ENCODE measurements at places on chromosomes 1 and 21.

- no peak for DNase-seq
Observed at GRCh38 chr1:8584316-8584715, 233.1 kb downstream of the RERE start.

GRCh38 chr1:64850846-64851245, 106.0 kb downstream of the RAVER2 start:
- no peak for DNase-seq

GRCh38 chr1:219159946-219160645, 13.6 kb upstream of the LYPLAL1 start:
- DNase-seq, result no peak

DNA sequence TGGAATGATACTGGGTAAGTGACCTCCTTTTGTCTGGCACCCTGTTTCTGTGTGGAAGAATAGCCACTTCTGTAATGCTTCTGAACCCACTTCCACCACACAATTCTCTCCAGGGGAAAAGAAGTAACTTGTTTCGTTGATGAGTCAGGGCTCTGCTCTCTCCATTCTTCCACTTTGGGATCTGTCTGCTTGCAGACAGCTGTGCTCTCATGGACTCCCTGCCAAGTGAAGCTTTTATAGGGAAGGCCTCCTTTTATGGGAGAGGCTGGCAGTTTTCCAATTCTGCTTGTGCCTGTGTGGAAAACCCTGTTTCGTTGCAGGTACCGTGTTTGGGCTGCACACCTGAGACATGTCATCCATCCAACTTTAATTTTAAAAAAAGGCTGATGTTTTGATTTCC, 130.7 kb downstream of the GIPC2 start:
- DNase-seq, result peak; percentile 11

DNA sequence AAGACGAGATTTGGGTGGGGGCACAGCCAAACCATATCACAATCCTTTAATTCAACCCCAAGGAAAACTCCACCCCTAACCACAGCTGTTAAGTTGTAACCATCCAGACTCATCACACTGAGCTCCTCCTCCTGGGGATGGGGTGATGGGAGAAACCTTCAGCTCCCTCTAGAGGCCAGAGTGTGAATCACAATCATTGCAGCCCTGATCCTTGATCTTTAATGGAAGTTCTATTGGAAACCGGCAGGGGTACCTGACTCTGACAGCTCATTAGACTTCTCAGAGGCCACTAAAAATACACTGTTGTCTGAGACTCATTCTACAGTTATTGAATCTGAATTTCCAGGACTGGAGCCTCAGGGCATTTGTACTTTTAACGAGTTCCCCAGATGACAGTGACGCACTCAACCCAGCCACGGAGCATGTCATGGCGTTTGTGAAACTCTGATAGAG, 127.2 kb downstream of the IGSF21 start:
- DNase-seq, result no peak

GRCh38 chr1:203342192-203342940, 8.6 kb downstream of the FMOD start:
- DNase-seq, result peak; percentile 49

- no peak for DNase-seq
Observed at GRCh38 chr1:21896652-21897532, 40.2 kb downstream of the HSPG2 start.

- DNase-seq, result peak; percentile 50
Observed at GRCh38 chr1:38029081-38029681, 16.6 kb downstream of the UTP11 start.

GRCh38 chr1:51871351-51871975, 7.1 kb downstream of the NRDC start:
- DNase-seq, result no peak

DNA sequence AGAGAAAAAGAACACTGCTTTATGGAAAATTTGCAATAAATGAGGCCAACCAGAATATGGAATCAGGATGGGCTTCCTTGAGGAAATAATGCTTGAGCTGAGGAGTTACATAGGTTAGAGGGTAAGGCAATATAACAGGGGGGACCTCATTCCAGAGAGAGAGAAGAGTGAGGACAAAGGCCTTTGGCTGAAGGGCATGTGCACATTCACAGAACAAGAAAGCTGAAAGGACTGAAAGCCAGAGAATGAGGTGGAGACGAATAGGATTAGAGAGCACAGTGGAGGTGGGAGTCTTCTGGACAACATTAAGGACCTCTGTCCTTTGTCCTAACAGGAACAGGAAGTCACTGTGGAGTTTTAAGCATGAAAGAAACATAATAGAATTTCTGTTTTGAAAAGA, 60.7 kb upstream of the MROH9 start:
- DNase-seq, result no peak

DNA sequence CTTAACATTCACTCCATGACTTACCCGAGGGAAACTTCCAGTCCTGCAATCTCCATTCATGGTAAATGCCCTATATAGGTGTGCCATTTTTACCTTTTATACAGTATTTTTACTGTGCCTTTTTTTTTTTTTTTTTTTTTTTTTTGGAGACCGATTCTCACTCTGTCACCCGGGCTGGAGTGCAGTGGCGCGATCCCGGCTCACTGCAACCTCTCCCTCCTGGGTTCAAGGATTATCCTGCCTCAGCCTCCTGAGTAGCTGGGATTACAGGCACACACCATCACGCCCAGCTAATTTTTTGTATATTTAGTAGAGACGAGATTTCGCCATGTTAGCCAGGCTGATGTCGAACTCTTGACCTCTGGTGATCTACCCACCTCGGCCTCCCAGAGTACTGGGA, 124.4 kb upstream of the PLPPR4 start:
- DNase-seq, result no peak

- DNase-seq, result no peak
Observed at GRCh38 chr1:2438038-2438437, 25.7 kb upstream of the PEX10 start.

DNA sequence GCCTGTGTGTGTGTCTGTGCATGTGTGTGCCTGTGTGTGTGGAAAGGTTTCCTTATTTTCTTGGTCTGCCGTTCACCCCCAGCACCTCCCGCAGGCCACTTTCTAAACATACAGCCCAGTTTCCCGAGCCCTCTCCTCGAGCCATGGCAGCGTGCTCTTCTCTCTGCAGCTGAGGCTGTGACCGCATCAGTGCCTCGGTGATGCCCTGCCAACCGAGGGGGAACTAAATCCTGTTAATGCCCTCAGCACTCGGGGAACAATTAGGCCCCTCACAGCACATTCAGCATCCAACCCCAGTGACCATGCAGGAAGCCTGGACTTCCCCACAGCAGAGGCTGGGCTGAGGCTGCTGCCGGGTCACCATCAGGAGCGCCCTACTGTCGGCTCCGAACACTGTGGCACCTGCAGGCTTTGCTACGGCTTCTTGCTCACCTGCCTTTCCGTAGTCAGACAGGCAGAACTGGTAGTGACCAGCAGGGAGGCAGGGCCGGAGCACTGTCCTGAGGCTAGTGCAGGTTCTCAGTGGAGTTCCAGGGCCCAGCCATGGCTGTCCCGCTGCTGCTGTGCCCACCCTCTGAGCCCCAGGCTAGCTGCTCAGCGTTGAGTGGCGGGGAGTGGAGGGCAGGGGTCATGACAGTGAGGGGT, 8.1 kb downstream of the GPR137B start:
- no peak for DNase-seq

DNA sequence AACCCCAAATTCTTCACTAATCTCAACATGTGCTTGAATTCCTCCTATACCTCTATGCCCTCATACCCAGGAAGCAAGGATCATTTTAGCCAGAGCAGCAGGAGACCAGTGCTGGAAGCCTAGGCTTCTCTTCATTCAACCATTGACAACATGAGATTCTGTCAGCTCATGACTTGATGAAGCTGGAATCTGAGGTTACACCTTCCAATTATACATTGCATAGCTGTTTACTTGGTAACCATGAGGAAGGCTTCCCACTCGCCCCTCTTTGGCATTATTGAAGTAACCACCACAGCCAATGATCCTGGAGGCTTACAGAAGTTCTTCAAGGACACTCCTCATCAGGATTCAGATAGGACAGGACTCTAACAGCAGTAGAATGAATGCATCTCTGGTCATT, 160.3 kb downstream of the TPR start:
- no peak for DNase-seq

- DNase-seq, result no peak
Observed at GRCh38 chr1:210821615-210822014, 312.3 kb downstream of the KCNH1 start.

DNA sequence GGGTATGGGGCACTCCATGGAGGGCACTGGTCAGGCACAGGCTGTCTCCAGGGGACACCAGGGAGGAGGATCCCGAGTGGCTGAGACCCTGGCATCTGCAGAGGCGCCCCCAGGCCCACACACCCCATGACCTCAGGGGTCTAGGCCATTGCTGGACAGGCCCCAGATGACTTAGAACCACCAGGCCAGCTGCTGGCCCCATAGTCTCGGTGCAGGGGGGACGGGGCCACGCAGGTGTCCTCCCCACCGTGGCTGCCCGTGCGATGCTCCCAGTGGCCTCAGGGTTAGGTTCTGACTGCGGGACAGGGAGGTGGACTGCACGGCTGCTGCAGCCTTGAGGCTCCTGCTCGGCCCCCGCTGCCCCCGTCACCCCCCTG, 44.0 kb downstream of the MORN1 start:
- DNase-seq, result no peak

GRCh38 chr1:27773826-27774445, 917 bp downstream of the STX12 start:
- DNase-seq, result no peak

DNA sequence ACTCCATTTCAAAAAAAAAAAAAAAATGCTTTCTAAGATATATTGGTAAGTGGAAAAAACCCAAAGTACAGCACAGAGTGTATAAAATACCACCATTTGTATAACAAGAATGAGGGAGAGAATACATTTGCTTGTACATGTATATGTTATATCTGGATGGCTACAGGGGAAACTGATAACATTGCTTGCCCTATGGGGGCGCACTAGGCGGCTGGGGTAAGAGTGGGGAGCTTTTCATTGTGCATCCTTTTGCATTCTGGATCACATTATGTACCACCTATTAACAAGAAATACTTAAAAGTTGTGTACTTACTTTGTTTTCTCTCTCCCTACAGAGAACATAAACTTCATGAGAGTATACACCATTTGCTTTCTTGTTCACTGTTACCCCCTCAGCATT, 28.6 kb upstream of the OPRD1 start:
- no peak for DNase-seq

DNA sequence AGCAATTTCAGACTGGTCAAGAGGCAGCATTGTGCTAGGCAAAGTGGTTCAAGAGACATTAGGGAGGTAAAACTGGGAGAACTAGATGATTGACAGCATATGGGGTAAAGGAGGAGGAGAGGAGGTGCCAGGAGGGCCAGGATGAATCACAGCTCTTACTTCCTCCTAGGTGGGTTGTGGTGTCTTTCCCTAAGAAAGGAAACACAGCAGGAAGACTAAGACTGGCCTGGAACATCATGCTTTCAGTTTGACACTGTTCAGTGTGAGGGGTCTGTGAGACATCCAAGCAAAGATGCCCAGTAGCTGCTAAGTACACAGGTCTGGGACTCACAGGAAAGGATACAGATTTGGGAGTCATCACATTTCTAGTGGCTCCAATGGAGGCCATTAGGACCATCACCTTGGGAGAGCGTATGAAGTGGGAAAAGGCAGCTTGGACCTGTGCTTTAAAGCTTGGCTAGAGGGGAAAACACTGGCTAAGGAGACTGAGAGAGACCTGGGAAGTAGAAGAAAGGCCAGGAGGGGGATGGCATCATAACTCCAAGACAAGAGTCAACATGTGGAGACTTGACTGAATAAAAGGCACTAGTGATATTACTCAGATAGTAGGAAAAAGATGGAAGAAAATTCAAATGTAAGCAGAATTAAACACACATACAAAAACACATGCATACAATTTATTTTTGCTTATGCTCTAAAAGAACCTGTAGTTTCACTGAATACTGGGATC, 17.3 kb downstream of the CD58 start:
- DNase-seq, result no peak

DNA sequence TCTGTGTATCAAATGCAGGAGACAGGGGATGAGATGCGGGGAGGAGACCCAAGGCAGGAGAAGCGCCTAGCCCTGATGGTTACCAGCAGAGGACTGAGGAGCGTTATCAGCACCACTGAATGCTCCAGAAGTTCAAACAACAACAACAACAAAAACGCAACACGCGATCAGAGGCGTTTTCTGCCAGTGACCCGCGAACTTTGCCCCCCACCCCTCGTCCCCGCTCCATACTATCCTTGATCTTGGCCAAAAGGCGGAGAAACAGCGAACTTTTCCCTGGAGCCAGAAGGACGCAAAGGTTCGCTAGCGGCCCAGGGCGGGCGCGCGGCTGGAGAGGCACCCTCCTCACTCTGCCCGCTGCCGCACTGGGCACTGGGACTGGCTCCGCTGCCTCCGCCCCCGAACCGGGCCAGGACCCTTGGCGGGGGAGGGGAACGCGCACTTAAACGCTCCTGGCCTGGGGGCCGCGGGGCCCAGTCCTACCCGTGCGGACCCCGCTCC, 699 bp downstream of the ECHDC2 start:
- DNase-seq, result no peak

GRCh38 chr1:213333121-213333520, 282.1 kb downstream of the RPS6KC1 start:
- DNase-seq, result no peak

DNA sequence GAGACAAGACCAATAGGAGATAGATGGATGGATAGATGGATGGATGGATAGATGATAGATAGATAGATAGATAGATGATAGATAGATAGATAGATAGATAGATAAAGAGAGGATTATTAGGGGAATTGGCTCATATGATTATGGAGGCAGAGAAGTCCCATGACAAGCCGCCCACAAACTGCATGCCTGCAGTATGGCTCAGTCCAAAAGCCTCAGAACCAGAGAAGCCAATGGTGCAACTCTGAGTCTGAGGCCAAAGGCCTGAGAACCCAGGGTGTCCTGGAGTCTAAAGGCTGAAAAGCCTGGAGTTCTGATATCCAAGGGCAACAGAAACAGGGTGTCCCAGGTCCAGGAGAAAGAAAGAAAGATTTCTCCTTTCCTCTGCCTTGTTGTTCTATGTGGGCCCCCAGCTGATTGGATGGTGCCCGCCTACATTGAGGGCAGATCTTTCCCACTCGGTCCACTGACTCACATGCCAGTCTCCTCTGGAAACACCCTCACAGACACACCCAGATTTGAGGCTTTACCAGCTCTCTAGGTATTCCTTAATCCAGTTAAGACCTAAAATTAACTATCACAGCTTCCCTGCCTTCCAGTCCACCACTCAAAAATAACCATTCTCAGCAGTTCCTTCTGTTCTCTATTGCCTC, 39.6 kb upstream of the IRF2BP2 start:
- DNase-seq, result no peak

DNA sequence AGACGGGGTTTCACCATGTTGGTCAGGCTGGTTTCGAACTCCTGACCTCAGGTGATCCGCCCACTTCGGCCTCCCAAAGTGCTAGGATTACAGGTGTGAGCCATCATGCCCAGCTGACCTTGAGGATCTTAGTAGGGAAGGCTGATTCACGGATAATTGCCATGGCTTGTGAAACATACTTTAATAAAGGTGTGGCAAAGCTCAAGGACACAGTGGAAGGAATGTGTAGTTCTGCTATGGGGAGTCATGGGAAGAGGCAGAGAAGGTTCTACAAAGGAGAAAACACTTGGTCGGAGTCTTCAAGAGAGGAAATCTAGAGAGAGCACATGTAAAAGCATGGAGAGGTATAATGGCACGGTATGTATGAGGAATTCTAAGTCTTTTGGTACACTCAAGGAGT, 12.7 kb upstream of the PTCH2 start:
- no peak for DNase-seq

GRCh38 chr21:32717851-32718316, 9.9 kb downstream of the SYNJ1 start:
- DNase-seq, result no peak
